ENCODE measurements at places on chromosomes 5 and 9.
A peak's percentile ranks its signal among the peaks of the same experiment; 100 is the strongest.

DNA sequence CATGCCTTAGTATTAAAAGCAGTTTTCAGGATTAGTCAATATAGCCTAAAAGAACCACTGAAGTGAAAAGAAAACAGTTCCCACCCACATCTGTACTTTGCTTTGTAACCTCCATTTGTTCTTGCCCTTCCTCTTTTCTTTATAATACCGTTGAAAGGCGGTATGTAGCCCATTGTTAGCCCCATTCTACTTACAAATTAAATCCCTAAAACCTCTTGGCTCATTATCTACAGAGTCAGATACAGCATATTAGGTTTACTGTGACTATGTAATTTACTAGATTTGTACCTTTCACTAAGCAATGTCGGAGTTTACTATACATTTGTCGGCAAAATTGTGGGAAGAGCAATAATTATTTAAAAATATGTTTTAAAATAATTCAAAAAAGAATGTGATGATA lies 17.3 kb downstream of the ALDH1A1 start:
- no peak for DNase-seq

DNA sequence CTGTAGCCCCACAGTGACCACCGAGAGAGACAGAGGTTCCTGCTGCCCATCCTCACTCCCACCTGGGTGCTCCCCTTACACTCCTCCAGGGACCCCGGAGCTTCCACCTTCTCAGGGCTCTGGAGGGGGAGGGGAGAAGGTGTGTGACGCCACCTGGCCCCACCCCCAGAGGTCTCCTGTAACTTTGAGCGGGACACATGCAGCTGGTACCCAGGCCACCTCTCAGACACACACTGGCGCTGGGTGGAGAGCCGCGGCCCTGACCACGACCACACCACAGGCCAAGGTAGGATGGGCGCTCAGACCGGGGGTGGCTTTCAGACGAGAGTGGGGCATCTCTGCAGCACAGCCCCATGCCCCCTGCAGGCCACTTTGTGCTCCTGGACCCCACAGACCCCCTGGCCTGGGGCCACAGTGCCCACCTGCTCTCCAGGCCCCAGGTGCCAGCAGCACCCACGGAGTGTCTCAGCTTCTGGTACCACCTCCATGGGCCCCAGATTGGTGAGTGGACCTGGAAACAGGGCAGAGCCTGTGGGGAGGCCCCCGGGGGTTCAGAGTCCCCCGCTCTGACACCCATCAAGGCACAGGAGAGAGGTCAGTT lies 4.5 kb downstream of the MAMDC4 start:
- no peak for DNase-seq

DNA sequence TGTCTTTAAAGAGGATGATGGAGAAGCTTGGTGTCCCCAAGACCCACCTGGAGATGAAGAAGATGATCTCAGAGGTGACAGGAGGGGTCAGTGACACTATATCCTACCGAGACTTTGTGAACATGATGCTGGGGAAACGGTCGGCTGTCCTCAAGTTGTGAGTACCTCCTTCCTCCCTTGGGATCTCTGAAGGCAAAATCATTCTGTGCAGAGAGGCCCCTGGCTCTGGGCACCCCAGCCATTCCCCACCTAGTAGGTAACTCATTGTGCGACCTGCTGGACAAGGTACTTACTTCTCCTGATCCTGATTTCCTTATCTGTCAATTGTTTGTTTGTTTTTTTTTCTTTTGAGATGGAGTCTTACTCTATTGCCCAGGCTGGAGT lies 7.6 kb upstream of the NUP214 start:
- DNase-seq, result no peak

GRCh38 chr9:112380102-112380824 lies at the start of gene HSDL2:
Gene HSDL2, plus strand, starts transcription at chr9:112380108. Its CDS starts 56 bp downstream, at chr9:112380164.
- no peak for DNase-seq

DNA sequence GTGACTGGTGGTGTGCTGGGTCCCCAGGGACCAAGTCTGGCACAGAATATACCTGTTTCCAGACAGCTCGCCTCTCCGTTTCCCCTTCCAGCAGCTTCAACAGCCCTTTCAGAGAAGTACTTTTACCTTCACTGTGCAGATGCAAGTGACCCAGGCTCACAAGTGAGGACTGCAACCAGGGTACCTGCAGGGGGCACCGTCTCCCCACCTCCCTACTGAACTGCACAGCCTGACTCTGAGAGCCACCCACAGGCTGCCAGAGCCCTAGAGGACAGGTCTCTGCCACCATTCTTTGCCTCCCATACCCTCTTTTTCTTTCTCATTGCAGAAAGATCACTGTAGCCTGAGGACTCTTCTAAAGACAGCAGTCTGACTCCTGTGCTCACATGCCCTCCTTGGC lies 15.4 kb downstream of the IL9 start:
- no peak for DNase-seq

DNA sequence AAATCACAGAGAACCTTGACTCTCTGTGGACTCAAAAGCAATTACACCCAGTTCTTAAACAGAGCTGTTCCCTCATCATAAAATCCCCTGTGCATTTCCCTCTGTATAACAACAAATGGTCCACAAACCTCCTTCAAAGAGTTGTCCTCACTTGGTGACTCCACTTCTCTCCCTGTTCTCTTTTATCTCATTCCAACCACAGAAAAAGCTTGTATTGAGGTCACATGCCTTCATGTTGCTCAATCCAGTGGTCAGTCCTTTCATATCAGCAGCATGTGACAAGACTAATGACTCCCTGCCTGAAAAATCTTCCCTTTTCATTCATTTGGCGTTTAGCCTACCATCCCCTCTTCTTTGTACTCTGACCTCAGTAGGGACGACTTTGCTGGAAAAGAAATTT lies 158.0 kb downstream of the DEPDC1B start:
- DNase-seq, result peak; percentile 88

DNA sequence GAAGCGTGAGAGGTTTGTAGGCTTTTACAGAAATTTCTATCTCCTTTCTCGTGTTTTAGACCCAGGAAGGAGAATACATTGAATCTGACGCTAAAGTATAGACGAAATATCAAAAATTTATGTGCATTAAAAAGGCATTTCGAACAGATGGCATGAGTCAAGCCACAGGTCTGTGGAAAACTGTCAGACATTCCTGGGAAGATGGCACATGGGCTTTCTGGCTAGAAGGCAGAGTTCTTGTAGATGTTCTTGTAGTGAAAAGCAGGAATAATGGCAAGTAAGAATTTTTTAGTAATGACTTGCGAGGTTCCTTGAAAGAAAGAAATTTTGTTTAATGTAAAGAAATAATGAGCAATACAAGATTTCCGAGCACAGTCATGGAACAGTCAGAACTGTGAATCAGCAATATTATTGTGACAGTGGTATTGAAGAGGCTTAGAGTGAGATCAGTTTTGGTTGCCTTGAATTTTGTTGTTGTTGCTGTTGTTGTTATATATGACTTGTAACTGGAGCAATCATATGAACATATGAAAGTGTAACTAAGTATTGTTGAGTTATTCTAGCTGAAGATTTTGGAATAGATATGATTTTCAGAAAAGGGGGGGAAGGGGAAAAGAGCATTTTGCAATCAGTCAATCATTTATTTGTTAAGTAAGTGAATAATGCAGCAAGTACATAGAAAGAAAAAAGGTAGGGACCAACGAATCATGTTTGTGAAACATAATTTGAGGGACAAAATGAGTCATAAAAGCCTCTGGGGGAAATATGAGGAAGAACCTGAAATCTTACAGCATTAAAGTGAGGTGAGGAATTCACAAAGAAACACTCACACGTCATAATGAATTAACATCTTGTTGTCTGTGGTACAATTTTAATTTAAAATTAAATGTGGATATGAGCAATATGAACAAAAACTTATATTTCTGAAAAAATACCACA lies 339.0 kb upstream of the CTNND2 start:
- DNase-seq, result no peak

- DNase-seq, result no peak
These were observed 634.9 kb upstream of the ZNF608 start for GRCh38 chr5:125381290-125381689.

GRCh38 chr5:108505608-108506007 lies 123.7 kb upstream of the FBXL17 start:
- DNase-seq, result no peak

DNA sequence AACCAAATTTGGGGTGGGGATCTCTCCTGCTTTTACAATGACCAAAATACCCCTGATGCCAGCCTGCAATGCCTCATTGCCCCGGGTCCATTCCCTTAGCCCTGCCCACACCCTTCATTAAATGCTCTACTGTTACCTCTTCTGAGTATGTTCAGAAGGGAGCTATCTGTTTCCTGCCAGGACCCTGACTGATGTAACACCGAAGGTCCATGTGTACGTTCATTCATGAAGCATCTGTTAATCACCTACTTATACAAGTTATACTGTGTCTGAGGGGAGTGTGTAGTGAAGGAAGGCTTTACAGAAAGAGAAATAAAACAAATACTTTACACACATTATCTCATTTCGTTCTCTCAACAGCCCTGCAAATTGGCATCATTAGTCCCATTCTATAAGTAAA lies 51.9 kb downstream of the ASTN2 start:
- no peak for DNase-seq

DNA sequence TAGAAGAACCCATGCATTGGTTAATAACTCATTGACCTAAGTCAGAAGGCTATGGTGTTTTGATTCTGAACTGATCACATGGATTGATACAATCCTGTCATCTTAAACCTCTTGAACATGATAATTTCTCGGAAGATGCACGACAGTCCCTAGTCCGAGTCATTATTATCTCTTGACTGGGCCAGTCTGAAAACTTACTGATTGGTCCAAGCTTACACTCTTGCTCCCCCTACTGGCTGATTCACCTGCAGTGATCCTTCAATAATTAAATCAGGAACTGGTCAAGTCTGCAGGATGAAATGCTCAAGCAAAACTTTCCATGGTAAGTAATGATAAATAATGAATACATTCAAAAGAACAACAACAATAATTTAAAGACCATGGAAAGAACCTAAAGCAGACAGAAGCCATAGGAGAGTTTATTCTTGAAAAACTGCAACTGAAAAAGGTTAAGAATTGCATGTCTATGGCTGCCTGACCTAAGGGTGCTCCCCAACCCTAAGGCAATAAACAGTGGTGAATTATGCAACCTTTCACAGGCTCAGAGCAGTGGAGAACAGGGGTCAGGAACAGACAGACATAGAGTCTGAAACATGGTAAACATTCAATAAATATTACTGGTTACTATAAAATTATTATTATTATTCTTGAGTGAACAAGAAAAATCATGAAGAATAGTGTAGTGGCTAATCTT lies 79.3 kb downstream of the BRINP1 start:
- DNase-seq, result peak; percentile 74

- DNase-seq, result peak; percentile 70
These were observed 227.4 kb downstream of the NR3C1 start for GRCh38 chr5:143176048-143176447.

DNA sequence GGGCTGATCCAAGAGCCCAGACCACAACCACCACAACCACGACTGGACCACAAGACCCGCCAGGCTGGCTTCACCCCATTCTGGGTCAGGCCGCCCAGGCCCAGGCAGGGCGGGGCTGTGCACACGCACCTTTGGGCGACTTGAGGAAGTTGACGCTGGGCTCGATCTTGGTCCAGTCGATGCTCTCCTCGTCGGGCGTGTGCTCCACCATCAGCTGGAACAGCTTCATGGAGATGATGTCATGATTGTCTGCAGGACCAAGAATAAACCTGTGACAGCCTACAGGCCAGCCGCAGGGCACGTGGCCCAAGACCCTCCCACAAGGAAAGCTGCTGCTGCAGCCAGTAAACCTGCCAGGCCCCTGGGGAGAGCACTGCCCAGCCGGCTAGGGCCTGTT lies 17.3 kb downstream of the LMAN2 start:
- no peak for DNase-seq

DNA sequence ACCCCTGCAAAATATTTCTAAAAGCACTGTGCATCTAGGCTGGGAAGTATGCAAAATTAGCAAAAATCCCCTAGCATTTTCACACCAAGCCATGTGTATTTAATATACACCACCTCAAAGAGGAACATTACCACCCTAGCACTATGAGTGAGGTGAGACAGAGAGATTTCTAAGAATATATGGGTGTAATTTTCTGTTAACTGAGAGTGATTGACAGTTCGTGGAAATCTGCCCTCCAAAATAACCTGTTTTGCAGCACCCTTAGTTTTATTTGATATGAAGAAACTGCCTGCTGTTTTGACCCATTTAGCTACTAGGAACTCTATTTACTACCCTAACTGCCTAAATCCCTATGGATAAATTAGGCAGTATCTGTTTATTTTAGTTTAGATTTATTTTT lies 64.2 kb upstream of the CDKN2B start:
- DNase-seq, result no peak

DNA sequence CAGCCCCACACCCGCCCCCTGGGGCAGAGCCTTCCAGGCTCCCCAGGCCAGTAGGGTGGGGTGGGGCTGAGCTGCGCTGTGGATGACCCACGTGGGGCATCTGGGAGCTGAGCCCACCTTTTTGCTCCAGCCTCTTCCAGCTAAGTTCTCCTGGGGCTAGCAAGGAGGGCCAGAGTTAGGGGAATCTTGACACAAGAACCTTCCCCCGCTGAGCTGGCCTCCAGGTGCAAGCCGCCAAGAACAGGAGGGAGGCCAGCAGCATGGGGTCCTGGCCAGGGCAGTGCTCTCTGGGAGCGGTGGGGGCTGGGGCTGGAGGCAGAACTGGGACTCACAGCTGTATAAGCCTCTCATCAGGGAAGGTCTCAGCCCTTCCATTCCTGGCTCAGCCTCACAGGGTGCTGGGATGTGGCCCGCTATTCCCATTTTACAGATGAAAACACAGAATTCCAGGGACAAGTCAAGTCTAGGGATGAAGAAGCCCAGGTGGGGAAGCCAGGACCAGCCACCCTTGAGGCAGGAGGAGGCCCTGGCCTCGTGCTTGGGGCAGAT lies 21.5 kb downstream of the SARDH start:
- no peak for DNase-seq

- no peak for DNase-seq
These were observed 291.9 kb downstream of the COX7C start for GRCh38 chr5:86909418-86910295.

DNA sequence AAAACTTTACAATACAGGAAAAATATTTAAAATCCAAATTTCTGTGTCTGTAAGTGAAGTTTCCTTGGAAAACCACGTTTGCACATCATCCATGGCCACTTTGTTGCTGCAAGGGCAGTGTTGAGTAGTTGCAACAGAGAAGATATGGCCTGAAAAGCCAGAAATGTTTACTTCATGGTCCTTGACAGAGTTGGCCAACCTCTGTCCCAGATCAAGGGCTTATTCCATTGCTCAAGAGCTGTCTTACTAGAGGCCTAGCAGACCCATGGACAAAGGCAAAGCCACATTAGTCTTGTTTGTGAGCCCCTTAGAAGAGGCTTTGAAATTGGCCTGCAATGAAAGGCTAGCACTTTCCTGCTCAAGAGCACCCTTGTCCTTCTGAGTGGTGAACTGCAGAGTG lies 119.4 kb downstream of the GAS1 start:
- no peak for DNase-seq

GRCh38 chr5:132115375-132115774 lies 41.8 kb downstream of the CSF2 start:
- DNase-seq, result no peak

GRCh38 chr9:903886-904285 lies 62.4 kb downstream of the DMRT1 start:
- DNase-seq, result no peak

GRCh38 chr5:53481159-53481886 lies 894 bp downstream of the FST start:
- DNase-seq, result no peak

- DNase-seq, result no peak
These were observed 208.7 kb downstream of the GADD45G start for GRCh38 chr9:89813482-89813881.

GRCh38 chr5:60719329-60719728 lies 19.4 kb upstream of the DEPDC1B start:
- no peak for DNase-seq

Data from suppressor macrophage treated with lipopolysaccharide for 1 hour (primary cell).